ENCODE measurements at places on chromosomes 5 and 9.
A peak's percentile ranks its signal among the peaks of the same experiment; 100 is the strongest.

DNA sequence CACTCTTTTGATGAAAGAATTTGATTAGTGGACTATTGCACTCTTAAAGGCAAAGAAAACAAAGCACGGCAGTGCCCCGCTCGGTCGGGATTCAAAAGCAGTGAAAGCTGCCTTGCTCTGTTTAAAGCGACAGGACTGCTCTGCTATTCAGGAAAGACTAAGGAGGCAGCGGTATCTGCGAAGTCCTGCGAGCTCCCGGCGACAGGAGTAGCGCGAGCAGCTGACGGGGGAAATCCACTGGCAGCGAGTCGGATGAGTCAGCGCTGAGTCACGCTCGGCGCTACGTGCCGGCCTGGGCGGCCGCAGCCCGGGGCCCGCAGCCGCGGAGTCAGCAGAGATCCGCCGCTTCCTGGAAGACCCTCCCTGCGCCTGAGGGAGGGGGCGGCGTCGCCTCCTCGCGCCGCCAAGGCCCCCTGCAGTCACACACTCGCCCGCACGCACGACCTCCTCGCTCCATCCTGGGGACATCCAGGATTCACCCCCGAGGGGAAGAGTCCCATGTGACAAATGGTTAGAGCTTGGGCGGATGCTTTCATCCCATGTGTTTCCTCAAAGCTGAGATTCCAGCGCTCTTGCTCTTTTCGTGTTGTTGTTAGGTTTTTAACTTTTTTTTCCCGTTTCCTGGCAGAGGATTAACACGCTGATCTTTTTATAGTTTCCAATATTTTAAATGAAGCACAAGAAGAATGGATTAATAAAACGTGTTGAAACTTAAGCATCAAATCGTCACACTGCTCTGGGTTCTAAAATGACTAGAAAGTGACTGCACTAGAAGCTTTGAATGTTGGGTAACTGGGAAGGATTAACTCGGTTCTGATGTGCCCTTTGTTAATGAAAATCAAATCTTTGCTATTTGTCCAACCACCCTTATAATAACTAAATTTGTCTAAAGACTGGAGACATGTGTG is 102.5 kb downstream of the ARRDC3 start:
- H3K36me3 ChIP-seq = no peaks in the 10 kb centered on the region
- H3K27ac ChIP-seq = peak overlapping the region; percentile 98
- H3K4me1 ChIP-seq = peaks cover 17% of the 10 kb centered on the region
- H3K27me3 ChIP-seq = no peaks in the 10 kb centered on the region

- DNase-seq = no peak
- H3K4me1 ChIP-seq = peaks cover 13% of the 10 kb centered on the region
- no peak overlapping the region for H3K27ac ChIP-seq
- H3K36me3 ChIP-seq = no peaks in the 10 kb centered on the region
- no peaks in the 10 kb centered on the region for H3K27me3 ChIP-seq
Observed at GRCh38 chr9:93951655-93952118, 3.5 kb downstream of the BARX1 start.

- H3K27me3 ChIP-seq = no peaks in the 10 kb centered on the region
- no peaks in the 10 kb centered on the region for H3K36me3 ChIP-seq
- no peak overlapping the region for H3K27ac ChIP-seq
- no peak for DNase-seq
- no peak overlapping the region for H3K4me3 ChIP-seq
Observed at GRCh38 chr5:30968971-30969370, 224.5 kb upstream of the CDH6 start.

DNA sequence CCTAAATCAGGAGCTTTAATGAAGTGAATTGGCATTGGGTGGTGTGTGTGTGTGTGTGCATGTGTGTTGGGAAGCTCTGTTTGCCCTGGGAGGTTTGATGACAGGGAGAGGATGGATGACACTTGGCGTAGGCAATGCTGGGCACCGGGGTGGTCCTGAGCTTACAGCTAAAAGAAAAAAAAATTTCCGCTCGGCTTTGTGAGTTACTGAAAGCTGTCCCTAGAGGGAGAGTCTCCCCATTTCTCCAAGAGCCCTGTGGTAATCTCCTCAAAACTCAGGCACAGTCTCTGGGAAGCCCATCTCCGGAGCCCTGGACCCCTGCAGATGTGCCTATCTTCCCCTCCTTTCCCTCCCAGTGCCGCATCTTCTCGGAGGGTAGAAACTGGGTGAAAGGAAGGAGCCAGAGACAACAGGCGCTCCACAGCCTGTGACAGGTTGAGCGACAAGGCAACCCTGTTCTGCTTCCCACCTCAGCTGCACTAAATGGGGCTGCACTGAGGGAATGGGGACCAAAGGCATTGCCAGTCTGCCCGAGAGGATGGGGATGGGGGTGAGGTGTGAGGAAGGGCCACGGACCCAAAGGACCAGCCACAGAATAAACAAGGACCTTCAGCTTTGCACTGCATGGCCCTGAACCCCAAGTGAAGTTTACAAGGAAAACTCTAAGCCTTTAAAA is 35.8 kb upstream of the TIFAB start:
- no peak overlapping the region for H3K27ac ChIP-seq
- no peak for DNase-seq
- H3K4me3 ChIP-seq = no peak overlapping the region
- H3K27me3 ChIP-seq = peaks cover 3% of the 10 kb centered on the region

DNA sequence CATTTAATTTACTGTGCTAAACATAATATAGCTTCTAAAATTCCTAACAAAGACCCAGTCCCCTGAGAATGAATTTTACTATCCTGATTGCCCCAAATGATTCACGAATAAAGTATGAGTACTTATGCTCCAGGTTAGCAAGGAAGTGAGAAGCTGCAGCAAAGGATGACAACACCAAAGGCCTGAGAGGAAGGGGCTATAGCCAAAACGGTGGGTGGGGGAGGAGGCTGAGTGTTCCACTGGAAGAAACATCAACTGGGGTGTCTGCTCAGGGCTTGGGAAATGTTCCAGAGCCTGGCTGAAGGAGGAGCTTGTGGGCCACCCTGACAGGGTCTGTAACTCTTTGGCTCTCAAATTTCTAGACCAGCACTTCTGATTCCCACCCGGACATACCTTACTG is 157.3 kb downstream of the ADAMTS12 start:
- no peaks in the 10 kb centered on the region for H3K4me1 ChIP-seq
- H3K4me3 ChIP-seq = no peak overlapping the region
- H3K27me3 ChIP-seq = 0 out of 2 replicates have a peak, but pooled peaks cover 3% of the 10 kb centered on the region
- no peak overlapping the region for H3K27ac ChIP-seq
- DNase-seq = no peak
- no peaks in the 10 kb centered on the region for H3K36me3 ChIP-seq

DNA sequence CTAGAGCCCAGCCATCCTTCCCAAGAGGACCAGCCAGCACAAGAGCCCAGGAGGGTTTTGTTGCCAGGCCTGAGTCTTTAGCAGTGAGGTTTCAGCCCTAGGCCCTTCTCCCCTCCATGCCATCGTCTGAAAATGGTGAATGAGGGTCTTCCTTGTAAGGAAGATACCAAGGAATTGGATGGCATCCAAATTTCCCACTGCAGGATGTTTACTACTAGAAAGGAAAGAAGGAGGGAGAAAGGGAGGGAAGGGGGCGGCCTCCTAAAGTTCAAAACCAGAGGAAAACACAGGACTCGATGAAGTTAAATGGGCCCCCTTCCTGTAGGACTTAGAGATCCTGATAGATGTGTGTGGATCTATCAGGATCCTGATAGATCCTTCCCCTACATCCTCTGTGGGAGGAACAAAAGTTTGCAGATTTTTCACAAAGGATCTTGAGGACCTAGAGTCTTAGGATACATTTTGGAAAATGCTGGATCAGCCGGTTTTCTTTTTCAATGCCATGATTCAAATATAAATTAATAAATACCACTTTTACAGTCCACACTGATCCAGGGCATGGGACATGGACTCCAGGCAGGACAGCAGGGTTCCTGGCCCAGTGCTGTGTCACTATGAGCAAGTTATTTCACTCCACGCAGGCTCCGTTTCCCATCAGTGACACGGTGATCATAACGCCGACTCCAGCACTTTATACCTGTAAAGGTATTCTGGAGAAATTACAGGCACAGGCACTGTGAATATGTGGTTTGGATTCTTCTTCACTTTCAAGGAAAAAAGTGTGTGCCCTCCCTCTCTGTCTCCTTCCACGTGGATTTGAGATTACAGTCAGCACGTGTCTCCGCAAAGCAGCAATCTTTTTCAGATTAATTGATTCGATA is 40.9 kb downstream of the C5orf15 start:
- H3K4me3 ChIP-seq = no peak overlapping the region
- H3K27ac ChIP-seq = no peak overlapping the region
- DNase-seq = no peak
- no peaks in the 10 kb centered on the region for H3K4me1 ChIP-seq

DNA sequence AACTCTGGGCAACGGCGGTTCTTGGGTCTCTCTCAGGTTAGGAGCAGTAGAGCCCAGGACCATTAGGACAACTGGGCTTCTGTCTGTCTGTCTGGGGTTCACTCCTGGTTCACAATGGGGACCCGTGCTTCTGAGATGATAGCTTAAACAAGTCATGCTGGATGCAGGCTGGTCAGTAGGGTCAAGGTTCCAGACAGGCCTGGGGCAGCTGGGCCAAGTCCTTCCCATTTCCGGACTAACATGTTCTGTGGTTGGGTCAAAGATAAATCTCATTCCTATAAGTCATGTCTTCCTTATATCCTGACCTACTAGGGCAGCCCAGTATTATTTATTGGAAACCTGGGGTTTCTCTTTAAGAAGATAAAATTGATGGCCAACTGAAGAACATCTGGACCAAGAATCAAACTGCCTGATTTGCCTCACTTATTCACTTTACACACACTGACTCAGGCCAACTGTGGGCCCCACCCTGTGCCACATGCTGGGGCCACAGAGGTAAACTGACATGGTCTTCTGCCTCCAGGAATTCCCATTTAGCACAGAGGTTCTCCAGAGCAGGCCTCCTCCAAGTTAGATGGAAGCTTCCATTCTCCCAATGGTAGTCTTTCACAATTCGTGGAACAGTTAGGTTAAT is 8.3 kb downstream of the HDHD3 start:
- H3K36me3 ChIP-seq = no peaks in the 10 kb centered on the region
- H3K27ac ChIP-seq = no peak overlapping the region
- no peaks in the 10 kb centered on the region for H3K4me1 ChIP-seq
- no peak for DNase-seq
- no peak overlapping the region for H3K4me3 ChIP-seq

DNA sequence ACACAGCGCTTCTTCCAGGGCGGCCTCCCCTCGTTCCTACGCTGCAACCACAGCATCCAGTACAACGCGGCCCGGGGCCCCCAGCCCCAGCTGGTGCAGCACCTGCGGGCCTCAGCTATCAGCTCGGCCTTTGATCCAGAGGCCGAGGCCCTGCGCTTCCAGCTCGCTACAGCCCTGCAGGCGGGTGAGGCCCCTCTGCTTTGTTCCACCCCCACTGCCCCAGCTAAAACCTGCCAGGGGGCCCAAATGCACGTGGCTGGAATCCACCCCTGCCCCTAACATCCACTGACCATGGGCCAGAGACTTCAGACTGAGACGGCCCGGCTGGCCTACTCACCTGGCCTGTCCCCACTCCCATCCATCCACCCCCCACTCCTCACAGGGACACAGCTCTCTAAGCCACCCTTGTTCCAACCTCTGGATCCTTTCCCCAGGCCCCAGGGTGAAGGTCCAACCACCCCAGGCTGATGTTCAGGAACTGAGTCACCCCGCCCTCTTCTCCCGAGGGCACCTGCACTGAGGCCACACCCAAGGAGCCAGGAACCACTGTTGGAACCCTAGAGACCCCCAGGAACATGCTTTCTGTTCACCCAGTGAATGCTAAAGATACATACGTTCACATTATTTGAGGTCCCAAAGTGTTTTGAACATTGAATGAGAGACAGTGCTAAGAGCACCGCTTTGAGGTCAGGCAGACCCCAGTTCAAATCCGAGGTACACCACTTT is 18.9 kb upstream of the ASS1 start:
- H3K36me3 ChIP-seq = no peaks in the 10 kb centered on the region
- no peaks in the 10 kb centered on the region for H3K27me3 ChIP-seq
- no peak overlapping the region for H3K4me3 ChIP-seq
- DNase-seq = no peak

GRCh38 chr5:99068944-99069650 is 140.3 kb upstream of the CHD1 start:
- H3K4me1 ChIP-seq = no peaks in the 10 kb centered on the region
- DNase-seq = no peak
- H3K36me3 ChIP-seq = no peaks in the 10 kb centered on the region
- peaks cover 3% of the 10 kb centered on the region for H3K27me3 ChIP-seq

DNA sequence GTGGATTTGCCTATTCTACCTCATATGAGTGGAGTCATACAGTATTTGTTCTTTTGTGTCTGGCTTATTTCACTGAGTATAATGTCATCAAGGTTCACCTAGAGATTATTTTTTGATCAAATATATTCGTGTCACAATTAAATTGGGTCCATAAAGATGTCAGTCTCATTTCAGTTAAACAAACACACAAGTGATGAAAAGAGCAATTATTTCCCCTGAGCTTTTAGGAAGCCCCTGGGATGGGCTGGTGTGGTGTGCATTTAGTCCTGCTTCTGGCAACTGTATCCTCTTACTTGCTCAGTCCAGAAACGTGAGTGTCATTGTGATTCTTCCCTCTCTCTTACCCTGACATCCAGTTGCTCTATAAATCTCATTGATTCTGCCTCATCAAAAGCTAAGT is 52.8 kb upstream of the CARTPT start:
- DNase-seq = no peak
- no peak overlapping the region for H3K27ac ChIP-seq
- H3K27me3 ChIP-seq = peaks cover 3% of the 10 kb centered on the region
- H3K4me3 ChIP-seq = no peak overlapping the region
- H3K36me3 ChIP-seq = no peaks in the 10 kb centered on the region

- peaks cover 10% of the 10 kb centered on the region for H3K4me1 ChIP-seq
- DNase-seq = no peak
- H3K4me3 ChIP-seq = peak overlapping the region; percentile 90
- H3K27ac ChIP-seq = peak overlapping the region; percentile 86
- no peaks in the 10 kb centered on the region for H3K27me3 ChIP-seq
Observed at GRCh38 chr9:104094534-104095015, 466 bp downstream of the SMC2 start.

DNA sequence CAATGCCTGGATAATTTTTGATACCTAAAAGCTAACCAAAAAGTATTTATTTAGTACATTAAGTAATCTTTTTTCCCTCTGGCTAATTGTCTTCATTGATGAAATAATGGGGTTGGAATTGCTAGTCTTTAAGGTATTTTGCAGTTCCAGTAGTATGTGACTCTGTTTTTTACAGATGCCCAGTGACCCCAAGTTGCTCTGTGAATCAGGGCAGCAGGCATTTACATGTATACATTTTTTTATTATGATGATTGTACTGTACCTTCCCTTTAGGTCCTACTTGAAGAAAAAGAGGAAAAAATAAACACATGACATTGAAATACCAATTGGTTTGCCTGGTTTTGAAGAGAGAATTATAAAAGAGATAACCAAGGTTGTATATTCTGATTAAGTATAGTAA is 385.5 kb downstream of the ADGRV1 start:
- no peaks in the 10 kb centered on the region for H3K36me3 ChIP-seq
- no peak overlapping the region for H3K4me3 ChIP-seq
- no peak for DNase-seq
- no peaks in the 10 kb centered on the region for H3K4me1 ChIP-seq

Data from Panc1 (cell line).